Kidney tubule cell (primary cell): ENCODE measurements at places on chromosomes 2 and 18.

DNA sequence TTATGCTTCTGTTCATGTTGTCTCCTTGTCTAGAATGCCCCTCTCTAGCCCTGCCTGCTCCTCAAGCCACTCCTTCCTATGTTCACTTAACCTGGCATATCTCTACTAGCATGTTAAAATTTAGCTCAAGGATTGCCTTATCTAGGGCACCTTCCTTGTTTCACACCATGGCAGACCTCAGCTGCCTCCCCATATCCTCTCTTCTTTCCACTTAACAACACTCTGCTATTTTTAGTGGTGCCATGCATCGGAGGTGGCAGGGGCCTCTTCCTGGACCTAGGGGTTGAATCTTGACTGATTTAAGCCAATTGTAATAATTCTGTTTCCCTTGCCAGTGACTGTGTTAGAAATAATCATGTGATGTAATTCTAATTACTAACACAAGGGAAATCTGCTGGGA lies 36.9 kb upstream of the FAM98A start:
- DNase-seq: no peak

- no peak for DNase-seq
Observed at GRCh38 chr2:215579809-215580208, 143.9 kb upstream of the FN1 start.

DNA sequence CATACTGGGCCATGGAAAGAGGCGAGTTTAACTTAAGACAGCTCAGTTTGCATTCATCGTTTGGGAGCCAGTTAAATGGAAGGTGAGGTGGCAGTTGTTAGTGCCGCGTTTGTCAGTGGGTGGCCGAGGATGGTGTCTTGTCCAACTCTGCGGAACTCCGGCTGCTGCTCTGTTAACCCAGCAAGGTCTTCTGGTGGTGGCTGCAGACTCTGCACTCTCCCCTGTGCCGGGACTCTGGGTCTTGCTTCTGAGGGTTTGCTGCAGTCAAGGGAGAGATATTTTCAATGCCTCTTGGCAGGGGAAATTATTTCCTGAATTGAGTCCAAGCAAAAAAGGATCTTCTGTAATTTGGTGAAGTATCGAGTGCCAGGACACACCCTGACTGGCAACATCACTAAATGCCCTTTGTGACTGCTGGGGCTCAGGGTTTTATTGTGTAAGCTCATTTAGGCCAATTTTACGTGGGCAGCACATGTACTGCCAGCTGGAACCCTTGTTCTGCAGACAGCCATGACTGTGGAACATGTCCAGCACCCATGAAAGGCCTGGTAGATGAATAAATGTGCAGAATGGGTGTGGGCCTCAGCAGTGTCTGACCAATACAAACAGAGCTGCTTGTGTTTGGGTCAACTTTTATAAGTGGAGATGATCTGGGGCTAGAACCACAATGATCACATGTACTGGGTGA lies 58.1 kb downstream of the IL1R2 start:
- DNase-seq: no peak

DNA sequence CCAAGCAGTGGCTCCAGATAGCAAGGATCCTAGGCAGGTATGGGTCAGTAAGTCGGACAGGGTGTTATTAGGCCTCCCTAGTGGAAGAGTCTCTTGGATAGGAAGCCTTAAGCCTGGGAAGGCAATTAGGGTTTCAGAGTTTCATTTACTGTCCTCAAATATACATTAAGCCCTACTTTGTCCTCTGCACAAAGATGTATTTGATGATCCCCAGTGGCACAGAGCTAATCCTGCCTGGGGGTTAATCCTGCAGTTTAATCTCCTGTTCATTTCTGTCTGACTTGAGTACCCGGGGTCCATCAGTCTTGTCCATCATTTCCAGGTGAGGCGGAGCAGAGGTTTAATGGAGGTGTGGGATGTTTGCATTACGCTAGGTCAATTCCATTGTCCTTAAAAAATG lies 62.0 kb downstream of the MTCL1 start:
- no peak for DNase-seq

DNA sequence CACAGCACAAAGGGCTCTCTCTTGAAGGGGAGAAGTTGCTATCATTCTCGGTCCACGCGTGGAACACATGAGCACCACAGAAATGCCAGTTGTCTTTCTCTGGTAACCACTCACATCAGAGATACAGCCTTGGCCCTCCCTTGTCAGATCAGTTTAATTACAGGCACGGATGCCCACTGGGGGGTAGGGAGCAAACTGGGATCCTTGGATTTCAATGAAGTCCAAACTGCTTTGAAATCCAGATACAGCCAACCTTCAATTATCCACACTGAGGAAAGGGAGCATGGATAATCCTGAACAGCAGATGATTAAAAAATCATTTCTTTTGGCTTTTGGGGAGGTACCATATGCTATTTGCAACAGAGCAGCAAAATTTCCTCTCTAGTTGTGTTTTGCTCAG lies 63.7 kb upstream of the DAPL1 start:
- no peak for DNase-seq

DNA sequence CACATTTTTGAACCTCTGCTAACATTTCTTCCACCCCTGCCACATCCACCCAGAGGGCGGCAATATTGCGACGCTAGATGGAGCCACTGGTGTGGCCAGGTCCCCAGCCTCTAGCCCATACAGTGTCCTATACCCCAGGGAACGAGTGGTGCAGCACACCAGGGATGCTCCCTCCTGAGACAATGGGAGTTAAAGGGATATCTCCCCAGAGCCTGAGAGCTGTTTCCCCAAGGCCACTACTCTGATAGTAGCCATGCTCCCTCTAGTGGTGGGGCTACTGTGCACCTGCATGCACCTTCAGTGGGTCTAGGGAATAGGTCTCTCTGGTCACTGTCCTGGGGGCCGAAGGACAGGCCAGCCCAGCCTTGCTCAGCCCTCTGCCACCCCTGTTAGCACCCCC lies 336.4 kb upstream of the FSHR start:
- DNase-seq: peak; percentile 36

DNA sequence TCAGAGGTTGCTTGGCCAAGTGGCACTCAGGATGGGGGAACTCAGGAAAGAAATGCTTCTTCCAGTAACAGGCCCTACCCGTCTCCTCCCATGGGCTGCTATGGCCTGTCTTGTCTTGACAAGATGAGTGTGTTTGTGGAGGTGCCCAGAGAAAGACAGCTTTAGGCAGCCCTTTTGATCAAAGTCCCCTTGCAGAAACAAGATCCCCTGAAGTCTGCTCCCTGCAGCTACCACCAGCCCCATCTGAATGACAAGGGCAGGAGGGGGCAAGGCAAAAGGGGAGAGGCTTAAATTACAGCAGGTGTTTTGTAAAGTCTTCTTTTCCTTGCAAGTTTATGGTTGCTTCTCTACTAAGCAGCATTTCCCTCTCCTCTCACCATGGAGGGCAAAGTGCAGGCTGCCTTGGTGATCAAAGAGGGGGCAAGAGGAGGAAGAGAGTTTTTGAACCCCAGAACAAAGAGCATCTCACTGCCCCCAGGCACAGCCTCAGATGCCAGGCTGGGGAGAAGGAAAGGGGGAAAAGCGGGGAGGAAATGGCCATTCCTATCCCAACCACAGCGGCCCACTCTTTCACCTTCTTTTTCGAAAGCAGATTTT lies 6.7 kb downstream of the EVA1A start:
- no peak for DNase-seq

DNA sequence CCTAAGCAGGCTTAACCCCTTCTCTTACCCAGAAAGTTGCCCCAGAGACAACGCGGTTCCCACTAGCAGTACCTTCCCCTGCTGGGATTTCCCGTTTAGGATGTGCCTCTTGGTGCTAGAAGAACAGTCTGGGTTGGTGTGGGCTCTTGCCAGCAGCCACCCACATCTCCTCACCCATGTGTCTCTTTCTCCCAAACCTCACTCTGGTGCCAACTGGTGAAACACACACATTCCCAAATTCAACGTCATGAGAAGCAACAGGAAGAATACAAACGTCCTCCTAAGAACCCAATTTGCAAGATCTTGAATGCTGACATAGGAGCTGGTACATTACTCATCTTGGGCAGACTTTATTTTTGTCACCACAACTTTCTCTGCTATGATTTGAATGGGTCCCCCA lies 36.2 kb downstream of the DIPK1C start:
- no peak for DNase-seq

- no peak for DNase-seq
Observed at GRCh38 chr2:72291059-72291458, 143.4 kb upstream of the CYP26B1 start.

- DNase-seq: no peak
Observed at GRCh38 chr2:9199716-9200632, 6.6 kb upstream of the ASAP2 start.

GRCh38 chr2:29360016-29360784 lies 245.0 kb downstream of the CLIP4 start:
- no peak for DNase-seq

DNA sequence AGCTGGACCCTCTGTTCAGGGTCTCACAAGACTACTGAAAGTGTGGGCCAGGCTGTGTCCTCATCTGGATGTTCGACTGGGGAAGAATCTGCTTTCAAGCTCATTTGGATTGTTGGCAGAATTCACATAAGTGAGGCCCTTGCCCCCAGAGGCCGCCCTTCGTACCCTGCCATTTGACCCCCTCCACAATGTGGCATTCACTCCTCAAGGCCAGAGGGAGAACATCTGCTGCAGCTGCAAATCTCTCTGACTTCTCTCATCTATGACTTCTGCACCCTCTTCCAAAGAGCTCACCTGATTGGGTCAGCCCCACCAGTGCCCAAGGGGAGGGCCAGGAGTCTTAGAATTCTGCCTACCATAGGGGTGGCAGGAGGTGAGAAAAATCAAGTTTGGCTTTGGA lies 3.9 kb upstream of the CNDP2 start:
- no peak for DNase-seq

GRCh38 chr2:222249444-222249843 lies 49.4 kb downstream of the PAX3 start:
- no peak for DNase-seq

- peak; percentile 95 for DNase-seq
Observed at GRCh38 chr2:9753276-9753600, 90.0 kb upstream of the TAF1B start.

DNA sequence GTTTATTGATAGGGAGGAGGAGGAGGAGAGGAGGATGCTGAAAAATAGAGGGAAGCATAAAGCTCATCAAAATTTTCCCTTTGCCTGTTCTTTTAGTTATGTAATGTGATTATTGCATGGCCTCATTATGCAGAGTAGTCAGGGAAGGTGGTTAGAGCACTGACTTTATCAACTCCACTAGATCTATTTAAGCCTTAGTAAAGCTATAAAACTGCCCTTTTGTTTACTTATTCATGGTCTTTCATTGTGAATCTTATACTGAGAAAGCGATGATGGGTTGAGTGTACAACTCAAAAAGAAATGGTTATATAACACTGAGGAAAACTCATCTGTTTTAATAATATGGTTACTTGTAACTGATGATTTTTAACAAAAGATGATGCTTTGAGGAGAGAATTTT lies 81.7 kb downstream of the MAP4K4 start:
- DNase-seq: no peak

DNA sequence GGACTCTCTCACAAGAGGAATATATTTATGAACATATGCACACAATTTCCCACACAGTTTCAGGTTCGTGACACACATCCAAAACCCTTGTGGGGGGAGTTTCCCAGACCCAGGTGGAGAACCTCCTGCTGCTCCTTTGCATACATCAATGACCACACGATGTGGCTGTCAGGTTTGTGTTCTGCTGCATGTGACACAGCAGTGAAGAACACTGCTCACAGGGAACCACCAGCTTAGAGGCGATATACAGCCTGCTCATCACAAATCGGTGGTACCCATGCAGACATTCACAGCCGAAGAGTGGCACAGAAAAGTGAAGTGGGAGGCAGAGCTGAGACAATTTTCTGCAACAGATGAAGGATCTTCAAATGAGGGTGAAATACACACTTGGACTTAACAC lies 175.6 kb upstream of the ZFP36L2 start:
- DNase-seq: peak; percentile 38

DNA sequence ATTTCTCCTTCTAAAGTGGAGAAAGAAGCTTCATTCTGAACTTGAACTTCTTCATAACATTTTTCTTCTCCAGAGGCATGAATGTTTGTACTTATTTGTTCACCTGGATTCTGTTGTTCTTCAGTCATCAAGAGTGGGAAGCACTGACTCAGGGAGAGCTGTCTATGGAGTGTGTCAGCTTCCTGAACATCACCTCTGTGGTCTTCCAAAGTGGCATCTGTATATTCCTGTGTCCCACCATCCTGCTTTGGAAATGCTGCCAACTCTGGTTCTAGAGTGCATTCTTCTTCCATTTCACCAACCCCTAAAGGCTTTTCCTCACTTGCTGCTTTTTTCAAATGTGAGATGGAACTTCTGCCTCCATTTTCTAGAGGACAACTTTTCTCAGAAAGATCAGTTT lies 59.5 kb downstream of the TTN start:
- DNase-seq: peak; percentile 79

DNA sequence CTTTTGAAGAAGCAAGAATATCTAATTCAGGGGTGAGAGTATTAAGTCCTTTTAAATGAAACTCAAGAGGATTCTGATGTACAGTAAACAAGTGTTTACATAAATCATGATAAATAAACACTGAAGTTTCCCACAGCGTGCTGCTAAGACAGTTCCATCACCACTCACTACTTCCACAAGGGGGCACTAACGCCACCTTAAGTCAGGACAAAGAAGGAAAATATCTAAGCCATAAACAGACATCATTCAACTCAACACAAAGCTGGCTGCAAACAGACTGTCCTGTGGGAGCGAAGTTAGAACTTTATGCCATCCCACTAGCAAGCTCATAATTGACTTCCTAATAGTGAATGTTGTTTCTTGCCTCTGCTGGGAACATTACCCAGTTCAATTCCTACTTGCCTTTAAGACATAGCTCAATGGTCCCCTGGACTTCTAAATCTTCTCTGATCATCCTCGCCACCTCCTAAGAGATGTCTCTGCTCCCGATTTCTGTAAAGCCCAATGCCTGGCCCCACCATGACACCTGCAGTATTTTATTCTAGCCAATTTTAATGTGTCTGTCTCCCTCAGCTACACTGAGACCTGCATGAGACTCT lies 36.5 kb downstream of the MRPL44 start:
- peak; percentile 78 for DNase-seq

- DNase-seq: no peak
Observed at GRCh38 chr2:209592106-209592505, 168.3 kb downstream of the MAP2 start.

DNA sequence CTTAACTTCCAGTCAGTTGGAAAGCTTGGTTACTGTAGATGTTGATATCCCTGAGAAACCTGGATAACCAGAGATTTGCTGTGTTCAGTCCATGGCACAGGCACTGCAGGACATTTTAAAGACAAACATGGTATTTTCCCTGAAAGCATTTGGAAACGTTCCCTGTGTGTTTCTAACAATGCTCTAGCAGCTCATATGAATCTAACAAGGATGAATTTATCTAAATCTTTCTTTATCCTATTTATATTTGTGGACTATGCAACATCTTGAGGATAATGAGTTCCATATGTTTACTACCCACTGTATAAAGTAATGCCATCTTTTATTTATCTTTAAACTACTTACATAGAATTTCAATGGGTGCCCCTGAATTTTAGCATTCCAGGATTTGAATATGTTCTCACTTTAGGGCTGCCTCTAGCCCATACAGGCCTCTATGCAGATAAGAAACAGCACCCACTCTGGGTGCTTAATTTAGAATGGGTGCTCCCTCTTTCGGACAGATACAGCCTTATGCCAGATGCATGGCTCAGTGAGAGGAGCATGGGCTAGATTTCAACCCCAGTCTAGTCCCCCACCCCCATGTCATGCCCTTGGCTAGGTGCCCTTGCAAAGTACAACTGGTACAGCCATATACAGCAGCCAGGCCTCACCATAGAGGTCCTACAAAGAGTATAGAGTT lies 50.6 kb upstream of the NEMP2 start:
- DNase-seq: no peak

GRCh38 chr2:73163483-73164367 lies 38.6 kb upstream of the NOTO start:
- peak; percentile 72 for DNase-seq
